ENCODE measurements at places on chromosomes 2 and 18.

- DNase-seq, result peak; percentile 28
Observed at GRCh38 chr2:45652090-45653031, 886 bp downstream of the PRKCE start.

DNA sequence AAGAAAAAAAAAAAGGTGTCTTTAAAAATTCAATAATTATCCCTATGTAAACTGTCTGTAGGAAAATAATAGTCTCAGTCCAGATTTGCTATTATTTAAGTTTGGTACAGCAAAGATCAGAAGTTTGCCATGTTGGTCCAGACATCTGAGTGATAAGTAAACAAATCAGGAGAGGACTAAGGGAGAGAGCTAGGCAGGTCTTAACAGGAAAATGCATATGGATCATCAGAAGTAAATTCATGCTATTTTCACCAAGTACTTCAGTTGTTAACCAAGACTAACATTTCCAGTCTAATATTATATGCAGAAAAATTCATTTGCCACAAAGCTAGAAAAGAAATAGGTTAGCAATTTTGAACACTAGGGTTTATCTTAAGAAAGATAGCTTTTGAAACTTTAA, 95.0 kb upstream of the STK17B start:
- DNase-seq, result no peak

DNA sequence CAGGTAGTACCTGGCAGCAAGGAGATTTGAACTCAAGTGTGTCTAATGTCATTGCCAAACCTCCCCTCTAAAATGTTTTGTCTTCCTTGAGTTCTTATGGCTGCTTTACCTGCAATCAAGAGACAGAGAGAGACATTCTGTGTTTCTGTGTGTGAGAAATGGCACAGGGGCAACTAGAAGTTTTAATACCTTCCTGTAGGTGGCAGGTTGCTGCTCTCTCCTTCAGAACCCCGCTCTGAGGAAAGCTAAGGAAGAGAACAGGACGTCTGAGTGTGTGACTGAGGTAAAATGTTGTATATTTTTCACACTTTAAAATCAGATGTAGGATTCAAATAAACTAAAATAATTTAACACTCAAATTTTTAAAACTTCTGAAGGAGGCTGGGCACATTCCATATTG, 19.2 kb downstream of the DTNA start:
- DNase-seq, result peak; percentile 13

GRCh38 chr2:8550937-8551621, 130.8 kb upstream of the ID2 start:
- no peak for DNase-seq

DNA sequence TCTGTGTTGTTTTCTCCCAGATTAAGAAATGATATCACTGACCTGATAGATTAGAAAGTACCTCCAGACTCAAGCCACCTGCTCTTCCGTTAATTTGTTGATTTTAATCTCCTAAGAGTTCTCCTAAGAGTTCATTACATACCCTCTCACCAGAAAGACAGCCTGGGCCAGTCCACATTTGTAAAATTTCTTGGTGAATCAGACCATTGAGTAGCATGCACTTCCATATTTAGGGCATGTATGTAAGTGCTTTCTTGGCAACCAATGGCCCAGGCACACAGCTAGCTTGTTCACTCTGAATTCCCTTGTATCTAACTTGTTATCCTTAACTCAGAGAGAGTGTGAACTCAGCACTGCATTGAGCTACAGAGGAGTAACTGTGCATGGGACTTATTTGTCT, 158.1 kb upstream of the ACAA2 start:
- DNase-seq, result no peak

GRCh38 chr2:232523682-232524597, 2.0 kb upstream of the CHRND start:
- DNase-seq, result peak; percentile 59

DNA sequence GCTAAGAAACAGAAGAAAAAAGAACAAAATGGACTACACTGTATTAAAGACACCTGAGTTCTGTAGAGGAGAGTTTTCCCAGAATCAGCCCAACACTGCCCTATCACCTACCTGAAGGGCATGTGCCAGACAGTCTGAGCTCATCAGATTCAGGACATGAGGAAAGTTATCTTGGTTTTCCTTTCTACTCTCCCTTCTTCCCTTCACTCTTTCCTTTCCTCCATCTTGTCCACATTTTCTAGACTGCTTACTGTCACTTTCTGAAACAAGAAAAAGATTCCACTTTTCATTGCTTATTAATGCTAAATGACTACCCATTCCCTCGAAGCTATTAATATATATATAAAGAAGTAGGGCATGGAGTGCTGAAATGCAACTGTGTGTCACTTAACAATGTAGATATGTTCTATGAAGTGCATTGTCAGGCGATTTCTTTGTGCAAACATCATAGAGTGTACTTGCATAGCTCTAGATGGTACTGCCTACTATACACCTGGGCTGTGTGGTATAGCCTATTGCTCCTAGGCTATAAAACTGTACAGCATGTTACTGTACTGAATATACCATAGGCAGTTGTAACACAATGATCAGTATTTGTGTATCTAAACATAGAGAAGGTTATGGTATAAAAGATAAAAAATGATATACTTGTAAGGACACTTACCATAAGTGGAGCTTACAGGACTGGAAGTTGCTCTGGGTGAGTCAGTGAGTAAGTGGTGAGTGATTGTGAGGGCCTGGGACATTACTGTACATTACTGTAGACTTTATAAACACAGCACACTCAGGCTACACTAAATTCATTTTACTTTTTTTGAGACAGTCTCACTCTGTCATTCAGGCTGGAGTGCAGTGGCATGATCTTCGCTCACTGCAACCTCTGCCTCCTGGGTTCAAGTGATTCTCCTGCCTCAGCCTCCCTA, 145.5 kb upstream of the ITGA6 start:
- no peak for DNase-seq

DNA sequence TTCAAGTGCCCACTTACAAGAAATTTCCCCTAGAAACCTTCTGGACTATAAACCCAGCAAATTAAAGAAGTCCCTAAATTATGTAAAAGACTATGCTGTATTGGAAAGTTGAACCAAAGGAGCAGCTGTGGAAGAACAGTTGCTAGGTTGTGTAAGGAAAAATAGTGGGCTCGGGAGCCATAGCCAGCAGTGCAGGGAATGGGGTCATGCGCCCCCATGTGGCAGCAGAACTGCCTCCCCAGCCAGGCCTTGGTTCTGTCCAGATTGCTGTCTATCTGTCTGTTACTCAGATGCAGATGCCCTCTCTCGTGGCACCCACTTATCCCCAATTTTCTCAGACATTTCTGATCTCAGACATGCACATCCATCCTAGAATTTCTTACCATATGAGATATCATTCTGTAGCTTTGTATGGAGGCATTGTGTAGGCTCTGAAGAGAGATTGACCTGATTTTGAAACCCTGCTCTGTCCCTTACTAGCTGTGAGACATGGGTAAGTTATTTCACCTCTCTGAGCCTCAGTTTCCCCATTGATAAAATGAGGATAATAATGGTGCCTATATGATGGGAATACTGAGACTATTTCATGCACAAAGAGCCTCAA, 258.3 kb downstream of the SS18 start:
- DNase-seq, result peak; percentile 36

GRCh38 chr2:120985997-120986651, 250.5 kb downstream of the GLI2 start:
- DNase-seq, result no peak

DNA sequence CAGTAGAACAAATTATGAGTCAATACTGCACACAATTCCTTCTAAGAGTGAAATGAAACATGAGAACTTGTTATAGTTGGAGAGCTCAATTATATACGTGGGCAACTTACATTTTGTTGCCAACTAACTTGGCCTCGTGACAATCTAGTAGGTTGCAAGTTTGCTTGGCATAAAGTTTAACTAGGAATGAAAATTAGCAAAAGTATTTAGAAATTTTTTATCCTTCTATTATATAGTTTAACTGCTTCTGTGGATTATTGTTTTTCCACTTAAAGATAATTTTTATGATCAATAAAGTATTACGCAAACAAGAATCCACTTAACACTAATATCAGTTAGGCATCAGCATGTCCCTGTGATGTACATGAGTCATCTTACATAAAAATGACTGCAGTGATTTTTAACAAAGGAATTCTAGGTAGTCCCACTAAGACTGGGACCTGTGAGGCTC, 41.1 kb downstream of the FAM124B start:
- no peak for DNase-seq

Measured in hematopoietic multipotent progenitor cell treated with erythropoietin and hydrocortisone succinate and interleukin-3 and kit ligand, for 8 days (in vitro differentiated cells).